ENCODE measurements at places on chromosomes 3 and 15. TPM values are rescaled to one million over a fixed set of nuclear protein-coding genes. Genes with fewer than 3 reads are reported as not detected.

The SEC61A1 gene
- total RNA-seq: 124 TPM

The SHC4 gene
- total RNA-seq: 8.8 TPM

The CAMK2N2 gene
- 0.26 TPM for total RNA-seq

The BFSP2 gene
- total RNA-seq: not detected

The C15orf62 gene
- total RNA-seq: 0.11 TPM

The IL17RE gene
- 1.2 TPM for total RNA-seq

The CD86 gene
- total RNA-seq: 6.1 TPM

The PPM1M gene
- total RNA-seq: 12.3 TPM

The IL12A gene
- 0.58 TPM for total RNA-seq

The EPHB1 gene
- 1.6 TPM for total RNA-seq

The GHRL gene
- not detected for total RNA-seq

The LRTM1 gene
- total RNA-seq: 13.4 TPM

The GOLGA8H gene
- total RNA-seq: 1.4 TPM

The ZNF621 gene
- total RNA-seq: 22.8 TPM

The LZTFL1 gene
- 39.1 TPM for total RNA-seq

The ADGRG7 gene
- total RNA-seq: 0.11 TPM

The C3orf49 gene
- total RNA-seq: not detected

The LMAN1L gene
- total RNA-seq: 0.85 TPM

The CCR9 gene
- not detected for total RNA-seq

The AGBL1 gene
- total RNA-seq: 1.5 TPM

The HDC gene
- total RNA-seq: 11.7 TPM

The ALDH1L1 gene
- 11.5 TPM for total RNA-seq

The PLXNB1 gene
- 22.7 TPM for total RNA-seq

The GTPBP8 gene
- total RNA-seq: 25.3 TPM

The TMEM40 gene
- total RNA-seq: 2.3 TPM

The OXSR1 gene
- 52.2 TPM for total RNA-seq

The TEX9 gene
- 17.3 TPM for total RNA-seq

The CEP63 gene
- 30.2 TPM for total RNA-seq

The LRRC31 gene
- total RNA-seq: not detected

The TRIM59 gene
- total RNA-seq: 40.2 TPM

All from urinary bladder (tissue), 4 donors.